Kidney epithelial cell (primary cell): ENCODE measurements at places on chromosomes 1 and 21. TPM values are rescaled to one million over a fixed set of nuclear protein-coding genes. Genes with fewer than 3 reads are reported as not detected.

FMOD gene
- total RNA-seq: 0.62 and 0.79 TPM in 2 replicates

PRDM16 gene
- 1.4 and 5.6 TPM in 2 replicates for total RNA-seq

CD48 gene
- total RNA-seq: not detected in 2 replicates

UBIAD1 gene
- total RNA-seq: 10.9 and 16.0 TPM in 2 replicates

LIN28A gene
- not detected in 2 replicates for total RNA-seq
